ENCODE measurements at places on chromosomes 4 and X.

GRCh38 chr4:127875791-127876190 is 4.9 kb upstream of the PLK4 start:
- no peak for DNase-seq

GRCh38 chr4:131430302-131430701 is 1718.8 kb upstream of the PCDH10 start:
- DNase-seq, result no peak

DNA sequence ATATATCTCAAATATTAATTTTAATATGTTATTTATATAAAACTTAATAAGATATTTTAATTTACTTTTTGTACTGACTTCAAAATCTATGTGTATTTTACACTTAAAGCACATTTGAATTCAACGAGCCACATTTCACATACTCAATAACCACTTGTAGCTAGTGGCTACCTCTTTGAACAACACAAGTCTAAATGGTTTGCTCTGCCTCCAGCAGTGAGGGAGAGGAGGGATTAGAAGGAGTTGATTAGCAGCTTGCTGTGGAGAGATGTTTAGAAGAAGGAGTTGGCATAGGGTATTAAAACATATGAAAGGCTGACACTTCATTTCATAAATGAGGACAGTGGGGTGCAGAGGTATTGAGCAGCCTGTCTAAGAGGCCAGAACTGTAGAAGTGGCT is 124.0 kb downstream of the ARHGAP24 start:
- DNase-seq, result no peak

DNA sequence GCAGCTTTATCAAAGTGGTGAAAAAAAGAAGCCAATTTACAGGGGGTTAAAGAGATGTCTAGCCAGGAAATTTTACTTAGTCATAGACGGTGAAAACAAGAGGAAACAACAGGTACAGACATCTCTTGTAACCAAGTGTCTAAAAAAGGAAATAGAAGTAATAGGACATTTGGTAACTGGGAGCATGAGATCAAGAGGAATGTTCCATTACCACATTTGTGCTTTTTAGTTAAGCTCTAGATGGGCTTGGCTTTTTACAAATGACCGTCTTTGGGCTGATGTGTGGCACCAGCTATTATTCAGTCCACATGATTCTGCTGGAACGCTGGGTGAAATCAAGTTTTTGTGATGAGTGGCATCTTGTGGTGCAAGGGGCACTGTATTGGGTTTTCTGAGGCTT is 179.5 kb downstream of the SMIM20 start:
- no peak for DNase-seq

DNA sequence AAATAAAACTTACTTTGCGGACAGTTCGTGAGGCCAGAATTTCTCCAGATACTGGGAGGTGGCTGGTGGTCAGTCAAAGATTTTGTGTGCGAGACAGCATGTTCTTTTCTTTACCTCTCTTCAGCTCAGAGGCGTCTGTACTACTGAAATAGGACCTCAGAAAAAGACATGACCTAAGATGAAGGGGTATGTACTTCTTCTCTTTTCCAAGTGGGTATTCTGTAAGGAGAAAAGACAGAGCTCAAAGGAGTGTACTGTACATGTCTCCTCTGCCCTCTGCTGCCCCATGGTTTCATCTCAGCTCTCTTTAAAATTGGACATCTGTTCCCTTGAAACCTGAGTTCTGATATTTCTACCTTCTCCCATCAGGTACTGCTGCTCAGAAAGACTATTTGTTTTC is 38.1 kb downstream of the SEPTIN11 start:
- DNase-seq, result no peak

- DNase-seq, result no peak
Observed at GRCh38 chrX:49842621-49843020, 13.5 kb downstream of the PAGE4 start.

DNA sequence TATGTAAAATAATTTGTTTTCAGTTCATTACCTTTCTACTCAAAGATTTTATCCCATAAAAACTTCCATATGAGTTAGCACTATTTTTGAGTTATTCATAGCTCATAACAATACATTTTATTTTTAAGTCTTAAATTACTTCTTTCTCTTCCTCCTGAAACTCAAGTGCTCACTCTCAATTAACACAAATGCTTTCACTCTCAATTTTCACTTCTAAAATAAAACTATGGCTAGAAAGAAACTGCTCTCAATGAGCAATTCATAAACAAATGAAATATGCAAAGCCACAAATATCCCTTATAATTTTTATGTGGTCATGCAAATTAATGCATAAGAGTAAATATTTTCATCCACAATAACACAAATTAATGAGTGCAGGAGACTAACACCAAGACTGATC is 38.8 kb downstream of the MAML3 start:
- DNase-seq, result no peak

- DNase-seq, result no peak
Observed at GRCh38 chr4:77026322-77026704, 49.5 kb downstream of the CCNI start.

DNA sequence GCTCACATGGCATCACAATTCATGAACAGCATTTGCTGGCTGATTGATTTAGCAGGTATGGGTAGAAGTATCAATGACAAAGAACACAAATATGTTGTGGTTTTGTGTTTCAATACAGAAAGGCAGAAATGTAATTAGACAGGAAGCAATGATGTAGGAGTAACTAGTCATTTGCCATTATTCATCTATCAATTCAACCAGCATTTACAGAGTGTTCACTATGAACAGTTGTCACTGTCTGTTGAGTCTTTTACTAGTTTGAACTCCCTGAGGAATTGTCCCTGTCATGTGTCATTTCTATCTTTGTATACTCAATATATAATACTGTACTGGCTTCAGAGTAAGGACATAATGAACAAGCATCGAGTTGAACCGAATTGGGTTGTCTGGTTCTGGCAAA is 51.5 kb upstream of the ARHGAP24 start:
- DNase-seq, result no peak

All from stimulated activated CD4-positive, alpha-beta T cell treated with anti-CD3 and anti-CD28 coated beads, Interleukin-1b, Interleukin-23, amount 100 ng/mL, for 1 hour (primary cell).